ENCODE measurements at places on chromosomes 2 and 18. TPM values are rescaled to one million over a fixed set of nuclear protein-coding genes. Genes with fewer than 3 reads are reported as not detected.

The OXER1 gene
- 1.2 TPM for total RNA-seq

DNA sequence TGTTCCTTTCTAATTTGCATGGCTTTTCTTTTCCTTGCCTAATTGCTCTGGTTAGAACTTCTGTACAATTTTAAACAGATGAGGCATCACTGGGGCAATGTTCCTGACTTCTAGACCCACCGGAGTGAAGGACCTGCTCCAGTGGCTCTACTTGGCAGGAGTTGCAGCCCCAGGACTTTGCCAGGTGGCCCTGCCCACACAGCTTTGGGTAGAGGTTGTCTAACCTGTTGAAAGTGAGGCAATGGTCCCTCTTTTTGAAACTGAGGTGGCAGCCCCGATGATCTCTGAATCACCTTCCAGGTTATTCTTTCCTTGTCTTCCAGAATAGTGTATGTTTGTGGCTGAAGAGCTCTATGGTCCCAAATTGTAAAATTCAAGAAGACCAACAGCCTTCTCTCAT lies 29.9 kb upstream of the ZNF512 start:
- no peak for DNase-seq

- no peak for DNase-seq
Observed at GRCh38 chr2:85134255-85134895, 1.2 kb downstream of the TCF7L1 start.

The EHBP1 gene
- 97.7 TPM for total RNA-seq

GRCh38 chr2:113901943-113902342 lies 12.1 kb downstream of the ACTR3 start:
- no peak for DNase-seq

The LBX2 gene
- total RNA-seq, result not detected

The SRD5A2 gene
- total RNA-seq, result 2.9 TPM

The MALT1 gene
- 35.8 TPM for total RNA-seq

The NTSR2 gene
- total RNA-seq, result not detected

DNA sequence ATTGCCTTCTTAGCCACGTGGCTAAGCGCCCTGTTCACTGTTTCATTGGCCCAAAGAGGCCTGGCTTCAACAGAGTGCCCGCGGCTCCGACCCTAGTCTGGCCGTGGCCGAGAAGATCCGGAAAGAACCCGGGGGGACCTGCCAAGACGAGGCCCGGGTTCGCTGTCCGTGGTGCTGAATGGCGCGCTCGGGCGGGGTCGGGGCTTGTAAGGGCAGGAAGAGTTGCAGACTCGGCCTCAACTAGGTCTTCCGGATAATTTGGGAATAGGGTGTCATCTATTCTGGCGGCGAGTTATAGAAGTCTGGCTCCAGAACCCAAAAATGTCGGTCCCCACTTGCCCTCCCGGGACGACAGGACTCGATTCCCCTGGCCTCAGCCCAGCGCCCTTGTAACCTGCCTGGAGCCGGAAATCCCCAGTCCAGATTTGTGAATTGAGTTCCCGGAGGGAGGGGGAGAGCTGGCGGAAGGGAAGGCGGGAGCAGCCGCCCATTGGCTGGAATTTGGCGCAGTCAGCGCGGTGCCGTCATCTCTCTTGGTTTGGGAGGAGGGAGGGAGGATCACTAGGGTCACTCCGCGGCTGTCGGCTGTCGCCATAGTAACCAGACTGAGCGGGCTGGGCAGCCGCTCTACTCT lies 3.5 kb downstream of the CDK5R2 start:
- DNase-seq, result no peak

The KLHL41 gene
- total RNA-seq, result 0.49 TPM

The SOS1 gene
- total RNA-seq, result 20.1 TPM
